ENCODE measurements at places on chromosomes 13 and 19. TPM values are rescaled to one million over a fixed set of nuclear protein-coding genes. Genes with fewer than 3 reads are reported as not detected.

DNA sequence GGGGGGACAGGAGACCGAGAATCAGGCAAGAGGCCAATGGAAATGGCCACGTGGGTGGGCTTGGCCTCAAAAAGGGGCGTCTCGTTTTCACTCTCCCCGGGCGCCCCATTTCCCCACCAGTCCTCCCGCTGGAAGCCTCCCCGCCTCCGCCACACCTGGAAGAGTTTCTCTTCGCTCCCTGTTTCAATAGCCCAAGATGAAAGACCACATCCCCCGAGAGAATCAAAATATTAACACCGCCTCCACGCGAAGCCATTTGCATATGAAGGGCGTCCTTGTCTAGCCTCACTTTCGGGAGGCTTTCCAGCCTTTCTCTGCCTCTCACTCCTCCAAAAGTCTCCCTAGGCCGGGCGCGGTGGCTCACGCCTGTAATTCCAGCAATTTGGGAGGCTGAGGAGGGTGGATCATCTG is 691 bp upstream of the OLFM2 start:
- no peaks in the 10 kb centered on the region for H3K4me1 ChIP-seq
- H3K27me3 ChIP-seq = peaks cover 47% of the 10 kb centered on the region
- H3K4me3 ChIP-seq = peak overlapping the region; percentile 52
- H3K27ac ChIP-seq = no peak overlapping the region

DNA sequence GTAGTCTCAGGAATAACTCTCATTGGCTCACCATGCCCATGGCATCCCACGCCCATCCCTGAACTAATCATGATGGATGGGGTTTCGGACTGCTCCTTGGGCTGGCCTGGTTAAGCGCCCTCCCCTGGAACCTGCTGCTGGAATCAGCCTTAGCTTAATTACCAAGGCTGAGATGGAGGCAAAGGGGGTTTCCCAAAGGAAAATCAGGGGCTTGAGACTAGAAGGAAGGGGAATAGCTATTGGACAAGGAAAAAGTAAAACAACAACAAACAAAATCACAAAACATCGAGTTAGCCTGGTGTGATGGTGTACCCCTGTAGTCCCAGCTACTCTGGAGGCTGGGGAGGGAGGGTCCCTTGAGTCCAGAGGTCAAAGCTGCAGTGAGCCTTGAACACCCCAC is 25.7 kb upstream of the SHKBP1 start:
- DNase-seq = no peak
- H3K4me3 ChIP-seq = no peak overlapping the region
- H3K27me3 ChIP-seq = peaks cover 73% of the 10 kb centered on the region
- no peak overlapping the region for H3K27ac ChIP-seq
- no peaks in the 10 kb centered on the region for H3K36me3 ChIP-seq

DNA sequence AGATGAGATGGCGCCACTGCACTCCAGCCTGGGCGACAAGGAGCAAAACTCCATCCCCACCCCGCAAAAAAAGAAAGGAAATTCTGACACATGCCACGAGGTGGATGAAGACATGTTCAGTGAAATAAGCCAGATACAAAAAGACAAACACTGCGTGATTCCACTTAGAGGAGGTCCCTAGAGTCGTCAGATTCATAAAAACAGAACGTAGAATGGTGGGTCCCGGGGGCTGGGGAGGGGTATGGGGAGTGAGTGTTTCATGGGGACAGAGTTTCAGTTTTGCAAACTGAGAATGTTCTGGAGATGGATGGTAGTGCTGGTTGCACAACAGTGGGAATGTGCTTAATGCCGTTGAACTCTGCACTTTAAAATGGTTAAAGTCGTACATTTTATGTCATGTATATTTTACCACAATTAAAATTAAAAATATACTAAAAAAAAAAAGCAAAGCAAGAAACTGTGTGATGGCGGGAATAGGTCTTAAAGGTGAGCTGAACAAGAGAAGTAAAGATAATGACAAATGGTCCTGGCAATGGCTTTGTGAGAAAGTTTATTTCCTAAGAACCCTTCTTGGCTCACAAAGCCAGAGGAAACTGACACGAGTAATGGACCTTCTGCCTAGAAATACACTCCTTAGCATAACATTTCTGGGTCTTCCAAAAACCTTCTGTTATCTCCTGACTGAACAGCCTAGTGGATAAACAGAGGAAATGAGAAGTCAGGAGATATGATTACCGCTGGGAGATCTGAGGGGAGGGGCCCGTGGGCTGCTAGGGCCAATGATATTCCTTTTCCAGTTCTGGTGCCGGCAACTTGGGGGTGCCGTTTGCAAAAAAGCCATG is 4.2 kb upstream of the SPC24 start:
- peaks cover 10% of the 10 kb centered on the region for H3K36me3 ChIP-seq
- H3K4me3 ChIP-seq = no peak overlapping the region
- no peak overlapping the region for H3K27ac ChIP-seq

GRCh38 chr19:15479391-15480345 is at the start of gene PGLYRP2:
Gene PGLYRP2 (minus strand): TSS chr19:15479501. CDS start chr19:15479371, 130 bp downstream.
- H3K4me3 ChIP-seq = no peak within 1 kb of the TSS
- no peaks in the 10 kb centered on the region for H3K36me3 ChIP-seq
- peaks cover 9% of the 10 kb centered on the region for H3K4me1 ChIP-seq
- no peaks in the 10 kb centered on the region for H3K27me3 ChIP-seq

- DNase-seq = no peak
- no peaks in the 10 kb centered on the region for H3K4me1 ChIP-seq
- H3K4me3 ChIP-seq = no peak overlapping the region
- H3K27me3 ChIP-seq = no peaks in the 10 kb centered on the region
Measured at GRCh38 chr19:1471515-1472160, 7.4 kb downstream of the C19orf25 start.

DNA sequence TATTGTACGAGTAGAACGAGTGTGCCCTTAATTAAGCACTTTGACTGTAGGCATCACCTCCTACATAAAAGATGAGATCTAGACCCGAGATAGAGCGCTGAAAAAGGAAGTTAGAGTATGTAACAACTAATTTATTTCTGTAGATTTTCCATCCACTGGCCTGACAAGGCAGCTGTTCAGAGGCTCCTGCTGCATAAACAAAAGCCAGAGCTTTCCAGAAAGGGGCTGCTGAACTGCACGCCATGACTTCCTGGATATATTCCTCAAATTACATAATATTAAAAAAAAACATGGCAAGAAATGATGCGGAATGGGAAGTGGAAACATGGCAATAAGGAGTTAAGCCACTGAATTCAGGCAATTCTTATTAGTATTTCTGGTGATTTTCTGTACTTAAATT is 89.7 kb downstream of the AKAP11 start:
- H3K27ac ChIP-seq = no peak overlapping the region
- H3K27me3 ChIP-seq = peaks cover 4% of the 10 kb centered on the region
- no peaks in the 10 kb centered on the region for H3K36me3 ChIP-seq
- H3K4me1 ChIP-seq = no peaks in the 10 kb centered on the region
- no peak for DNase-seq

Gene COL4A1
- 0.12 TPM for total RNA-seq

Measured in Calu3 (cell line).